ENCODE measurements at places on chromosomes 12 and 14. TPM values are rescaled to one million over a fixed set of nuclear protein-coding genes. Genes with fewer than 3 reads are reported as not detected.

The YBX3 gene
- total RNA-seq = 121 TPM

DNA sequence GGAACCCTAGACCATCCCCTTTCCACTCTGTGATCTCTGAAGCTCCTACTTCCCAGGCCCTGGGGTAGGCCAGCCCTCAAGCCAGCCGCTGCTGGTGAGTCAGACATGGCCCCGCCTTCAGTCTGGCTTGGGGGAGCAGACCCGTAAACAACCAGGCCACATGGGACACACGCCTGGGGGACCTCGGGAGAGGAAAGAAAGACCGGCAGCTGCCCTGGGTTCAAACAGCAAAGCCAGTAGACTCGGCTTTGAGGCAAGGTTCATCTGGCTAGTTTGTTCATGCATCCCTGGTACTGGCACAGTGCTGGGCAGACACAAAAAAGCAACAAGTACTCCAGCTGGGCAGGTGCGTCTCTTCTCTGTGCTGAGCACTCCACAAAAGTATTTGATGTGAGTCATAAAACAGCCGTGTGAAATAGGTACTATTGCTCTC lies 101.9 kb downstream of the SETD3 start:
- peak; percentile 17 for DNase-seq

GRCh38 chr12:103930787-103931735 lies 851 bp downstream of the HSP90B1 start:
- peak; percentile 50 for DNase-seq

The C14orf119 gene
- total RNA-seq = 15.4 TPM

GRCh38 chr12:10213168-10214135 lies 775 bp downstream of the GABARAPL1 start:
- DNase-seq = peak; percentile 74

DNA sequence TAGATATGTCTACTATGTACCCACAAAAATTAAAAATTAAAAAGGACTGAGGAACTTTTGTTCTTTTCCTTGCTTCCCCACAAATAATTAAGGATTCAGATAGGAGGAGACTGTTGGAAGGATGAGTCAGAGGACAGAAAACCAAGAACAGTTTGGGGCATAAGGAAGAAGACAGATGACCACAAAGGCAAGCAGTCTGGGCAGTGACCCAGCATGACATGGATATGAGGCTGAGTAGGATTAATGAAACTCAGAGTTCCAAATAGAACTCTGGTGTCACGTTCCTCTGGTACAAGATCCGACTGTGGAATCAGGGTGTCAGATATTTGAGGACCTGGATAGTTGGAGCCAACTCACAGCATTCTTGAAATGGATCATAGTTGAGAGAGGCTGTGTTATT lies 89.3 kb upstream of the SLC38A4 start:
- no peak for DNase-seq

- DNase-seq = no peak
These were observed 4.5 kb downstream of the OR10AD1 start for GRCh38 chr12:48198672-48198971.

- peak; percentile 75 for DNase-seq
These were observed 111.9 kb downstream of the FOXN3 start for GRCh38 chr14:89304972-89305703.

DNA sequence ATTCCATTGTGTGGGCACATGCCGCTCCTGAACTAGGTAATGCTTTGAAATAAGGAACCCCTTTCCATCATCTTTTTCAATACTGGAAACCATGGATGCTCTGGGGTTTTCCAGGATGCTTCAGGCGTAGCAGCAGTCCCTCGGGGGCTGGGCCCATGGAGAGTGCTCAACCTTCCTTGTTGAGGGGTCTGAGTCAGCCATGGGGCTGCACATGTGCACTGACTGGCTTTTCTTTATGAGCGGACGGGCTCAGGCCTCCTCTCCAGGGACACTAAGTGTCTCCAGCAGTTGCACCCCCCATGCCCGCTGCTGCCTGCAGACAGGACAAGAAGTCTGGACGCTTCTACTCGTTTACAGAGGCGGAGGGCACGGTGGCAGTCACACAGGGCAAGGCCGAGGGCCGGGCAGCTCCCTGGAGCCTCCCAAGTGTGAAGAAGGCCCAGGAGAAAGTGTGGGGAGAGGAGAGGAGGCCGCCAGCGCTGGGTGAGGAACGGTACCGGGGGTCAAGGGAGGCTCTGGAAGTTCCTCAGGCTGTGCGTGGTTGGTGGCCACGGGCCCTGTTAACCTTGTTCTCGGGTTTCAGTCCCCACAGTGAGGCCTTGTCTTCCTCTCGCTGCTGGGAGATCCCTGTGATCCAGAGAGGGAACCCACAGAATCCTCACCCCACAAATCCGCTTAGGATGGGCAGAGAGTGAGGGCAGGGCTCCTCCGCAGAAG lies 51.2 kb downstream of the TEAD4 start:
- no peak for DNase-seq

- DNase-seq = no peak
These were observed 84.9 kb downstream of the ZFC3H1 start for GRCh38 chr12:71578694-71579258.

DNA sequence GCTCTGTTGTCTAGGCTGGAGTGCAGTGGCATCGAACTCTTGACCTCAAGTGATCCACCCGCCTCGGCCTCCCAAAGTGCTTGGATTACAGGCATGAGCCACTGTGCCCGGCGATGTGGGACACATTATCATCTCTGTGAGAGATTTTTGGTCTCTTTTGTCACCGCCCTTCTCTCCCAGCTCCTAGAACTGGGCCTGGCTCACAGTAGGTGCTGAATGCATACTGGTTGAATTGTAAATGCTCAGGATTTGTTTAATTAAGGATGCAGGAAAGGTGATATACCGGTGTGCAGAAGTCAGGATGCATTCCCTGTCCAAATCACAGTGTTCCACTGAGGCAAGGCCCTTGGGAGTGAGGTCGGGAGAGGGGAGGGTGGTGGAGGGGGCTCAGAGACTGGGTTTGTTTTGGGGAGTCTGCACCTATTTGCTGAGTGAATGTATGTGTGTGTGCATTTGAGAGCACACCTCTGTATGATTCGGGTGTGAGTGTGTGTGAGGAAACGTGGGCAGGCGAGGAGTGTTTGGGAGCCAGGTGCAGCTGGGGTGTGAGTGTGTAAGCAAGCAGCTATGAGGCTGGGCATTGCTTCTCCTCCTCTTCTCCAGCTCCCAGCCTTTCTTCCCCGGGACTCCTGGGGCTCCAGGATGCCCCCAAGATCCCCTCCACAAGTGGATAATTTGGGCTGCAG lies 1.0 kb upstream of the KRT18 start:
- DNase-seq = no peak

DNA sequence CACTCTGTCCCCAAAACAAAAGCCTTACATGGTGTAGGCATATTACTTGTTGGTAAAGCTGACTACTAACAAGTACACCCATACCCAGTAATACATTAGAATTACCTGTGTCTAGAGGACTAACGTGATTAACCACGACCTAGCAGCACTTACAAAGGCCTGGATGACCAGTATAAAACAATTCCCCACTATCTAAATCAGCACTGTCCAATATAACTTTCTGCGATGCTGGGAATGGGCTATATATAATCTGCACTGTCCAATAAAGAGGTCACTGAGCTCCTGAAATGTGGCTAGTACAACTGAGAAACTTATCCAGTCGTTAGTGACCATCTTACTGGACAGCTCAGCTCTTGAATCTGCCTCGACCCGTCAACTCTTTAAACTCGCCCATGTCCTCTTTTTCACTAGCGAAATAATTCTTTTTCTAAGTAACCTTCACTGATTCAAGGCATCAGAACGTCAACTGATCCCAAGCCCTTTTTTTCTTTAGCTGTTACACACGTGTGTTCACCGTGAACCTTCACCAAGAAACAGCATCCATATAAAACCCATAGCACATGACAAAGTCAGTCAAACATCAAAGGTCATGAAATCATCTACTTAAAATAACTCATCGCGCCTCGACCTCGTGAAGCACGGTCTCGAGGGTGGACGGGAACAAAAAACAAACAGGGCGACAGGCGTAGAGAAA lies 905 bp upstream of the CIPC start:
- DNase-seq = no peak

DNA sequence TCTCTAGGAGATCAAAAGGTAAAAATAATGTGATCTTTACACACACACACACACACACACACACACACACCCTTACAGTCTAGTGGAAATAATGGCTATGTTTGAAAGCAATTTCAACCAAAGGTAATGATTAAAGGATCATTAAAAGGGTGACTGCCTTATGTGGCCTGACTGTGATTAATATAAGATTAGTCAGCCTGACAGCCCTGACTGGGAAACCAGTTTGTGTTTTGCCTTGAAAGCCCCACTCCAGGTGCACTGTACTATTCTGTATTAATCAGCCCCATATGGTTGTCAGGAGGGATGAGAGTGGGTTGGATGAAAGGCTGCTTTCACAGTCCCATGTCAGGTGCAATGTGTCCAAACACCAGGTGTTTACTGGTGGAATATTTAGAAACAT lies 10.5 kb downstream of the RASSF9 start:
- no peak for DNase-seq

The BTG1 gene
- 26.7 TPM for total RNA-seq

GRCh38 chr12:38633511-38633910 lies 271.9 kb downstream of the CPNE8 start:
- no peak for DNase-seq

DNA sequence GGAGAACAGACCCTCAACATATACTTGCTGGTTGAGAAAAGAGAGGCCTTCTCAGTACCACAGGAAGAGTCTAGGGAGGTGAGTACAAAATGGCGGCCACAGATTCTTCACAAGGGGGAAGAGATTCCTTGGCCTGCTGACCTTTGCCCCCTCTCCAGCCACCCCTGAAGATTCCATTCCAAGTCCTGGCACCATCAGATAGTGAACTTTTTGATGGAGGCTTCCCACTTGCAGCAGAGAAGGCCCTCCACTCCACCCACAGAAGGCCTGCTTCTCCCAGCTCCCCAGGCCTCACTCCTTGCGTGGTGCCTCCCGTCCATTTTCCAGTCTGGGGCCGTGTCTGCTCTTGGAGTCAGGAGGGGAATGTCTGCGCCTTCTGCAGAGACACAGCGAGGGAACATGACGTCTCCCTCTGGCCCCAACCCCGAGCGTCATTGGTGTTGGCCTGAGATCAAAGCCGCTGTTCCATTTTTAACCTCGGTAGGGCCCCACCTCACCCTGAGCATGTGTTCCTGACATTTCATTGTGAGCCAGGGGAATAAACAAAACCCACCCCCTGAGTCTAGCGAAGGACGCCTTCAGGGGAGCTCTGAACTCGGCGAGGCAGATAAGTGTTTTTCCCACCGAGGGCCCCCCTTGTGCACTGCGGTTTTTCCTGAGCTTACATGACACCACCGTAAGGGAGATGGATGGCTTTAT lies 268.7 kb upstream of the TBX3 start:
- peak; percentile 65 for DNase-seq

- DNase-seq = no peak
These were observed 2.4 kb downstream of the C12orf75 start for GRCh38 chr12:105332925-105333324.

GRCh38 chr12:14260011-14260993 lies 105.2 kb upstream of the ATF7IP start:
- peak; percentile 92 for DNase-seq

The C14orf132 gene
- total RNA-seq = 15.2 TPM

DNA sequence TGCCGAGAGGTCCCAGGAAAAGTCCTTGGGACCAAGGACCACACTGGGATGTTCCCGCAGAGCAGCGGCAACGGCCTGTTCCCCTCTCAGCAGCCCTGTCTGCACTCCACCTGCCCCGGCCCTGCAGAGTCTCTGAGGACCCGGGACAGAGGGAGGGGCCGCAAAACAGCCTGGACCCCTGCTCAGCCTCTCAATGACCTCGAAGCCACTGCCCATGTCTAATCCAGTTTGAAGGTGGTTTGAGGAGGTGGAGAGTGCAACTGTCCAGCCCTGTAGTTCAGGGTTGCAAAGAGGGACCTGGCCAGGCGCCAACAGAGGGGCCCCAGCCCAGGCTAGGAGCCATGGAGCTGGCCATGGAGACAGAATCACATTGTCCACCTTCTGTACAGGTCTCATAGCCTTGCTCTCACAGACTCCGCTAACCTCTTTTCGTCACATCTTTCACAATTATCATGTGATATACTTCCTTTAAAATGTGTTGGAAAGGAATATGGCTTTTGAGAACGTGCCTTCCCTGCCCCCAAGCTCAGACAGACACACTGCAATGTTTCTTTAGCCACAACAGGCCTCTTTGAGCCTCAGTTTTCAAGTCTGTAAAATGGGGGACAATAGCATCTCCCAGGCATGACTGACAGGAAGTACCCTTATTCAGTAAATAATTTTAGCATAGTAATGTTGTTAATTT lies 49.3 kb downstream of the ACTN1 start:
- DNase-seq = no peak

- DNase-seq = no peak
These were observed 29.5 kb downstream of the CACNA1C start for GRCh38 chr12:2082321-2082720.

DNA sequence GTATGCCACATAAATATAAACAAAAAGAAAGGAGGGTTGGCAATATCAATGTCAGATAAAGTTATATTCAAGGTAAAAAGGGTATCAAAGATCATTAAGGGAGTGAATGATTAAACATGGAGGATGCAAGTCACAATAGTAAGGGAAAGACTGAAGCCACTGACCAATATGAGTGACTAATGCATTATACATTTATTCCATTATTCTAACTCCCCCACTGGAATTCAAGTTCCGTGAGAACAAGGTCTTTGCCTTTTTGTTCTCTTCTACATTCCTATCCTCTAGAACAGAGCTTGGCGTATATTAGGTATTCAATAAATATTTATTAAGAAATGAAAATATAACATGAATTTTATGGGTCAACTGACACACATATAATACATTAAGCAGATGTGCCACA lies 30.7 kb downstream of the MAP4K5 start:
- no peak for DNase-seq

DNA sequence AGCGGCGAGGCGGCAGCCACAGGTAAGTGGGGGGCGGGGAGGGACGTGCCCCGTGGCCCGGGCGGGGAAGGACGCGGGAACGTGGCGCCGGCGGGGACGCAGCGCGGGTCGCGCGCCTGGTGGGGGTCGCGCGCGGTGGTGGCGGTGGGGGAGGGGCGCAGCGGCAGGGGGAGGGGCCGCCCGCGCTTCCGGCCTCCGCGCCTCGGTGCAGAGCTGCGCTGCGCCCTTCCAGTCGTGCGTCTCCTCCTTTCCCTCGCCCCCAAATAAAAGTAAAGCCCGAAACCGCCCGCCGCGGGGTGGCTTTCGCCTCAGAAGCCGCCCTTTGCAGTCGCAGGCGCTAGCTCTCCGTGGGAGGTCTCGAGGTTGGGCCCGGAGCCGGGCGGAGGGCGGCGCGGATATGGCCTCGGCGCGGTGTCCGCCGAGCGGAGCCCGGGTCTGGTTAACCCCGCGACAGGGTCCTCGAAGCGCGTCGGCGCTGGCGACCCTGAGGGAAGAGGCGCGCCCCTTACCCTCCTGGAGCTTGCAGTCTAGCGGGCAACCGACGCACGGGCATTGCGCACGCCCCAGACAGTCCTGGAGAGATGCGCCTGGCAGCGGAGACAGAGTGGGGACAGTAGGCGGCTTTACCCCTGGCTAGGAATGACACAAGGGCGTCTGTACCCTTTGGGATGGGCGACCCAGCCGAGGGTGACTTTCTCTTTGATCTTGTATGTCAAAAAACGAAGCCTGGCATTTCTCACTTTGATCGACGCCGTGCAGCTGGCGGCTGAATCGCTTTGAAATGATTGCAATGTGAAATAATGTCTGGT lies 589 bp downstream of the ATF1 start:
- peak; percentile 52 for DNase-seq
